Stimulated activated CD4-positive, alpha-beta T cell treated with anti-CD3 and anti-CD28 coated beads, TNF-alpha, amount 100 ng/mL, for 1 hour (primary cell): ENCODE measurements at places on chromosomes 1 and 21.

DNA sequence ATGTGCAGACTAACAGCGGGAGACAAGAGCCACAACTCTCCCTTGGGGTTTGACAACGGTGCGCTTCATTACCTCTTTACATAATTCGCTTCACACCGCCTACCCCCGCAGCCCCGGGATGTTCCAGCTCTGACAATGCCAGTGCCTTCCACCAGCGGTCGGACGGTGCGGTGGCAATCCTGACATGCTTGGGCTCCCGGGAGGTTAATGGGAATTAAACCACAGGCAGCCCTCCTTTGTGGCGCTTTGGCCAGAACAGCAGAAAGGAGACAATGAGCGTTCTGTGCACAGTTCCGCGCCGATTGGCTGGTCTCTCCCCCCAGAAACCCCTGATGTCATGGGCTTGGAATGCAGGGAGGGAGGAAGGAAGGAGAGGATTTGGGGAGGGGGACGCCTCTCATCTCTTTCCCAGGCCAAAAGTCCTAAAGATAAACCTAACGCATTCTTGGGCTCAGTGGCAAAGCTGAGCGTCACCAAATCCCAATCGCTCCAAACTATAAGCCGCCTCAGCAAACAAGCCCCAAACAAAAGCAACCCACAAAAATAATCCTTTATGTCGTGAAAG is 1.3 kb downstream of the CNN3 start:
- no peak for DNase-seq

DNA sequence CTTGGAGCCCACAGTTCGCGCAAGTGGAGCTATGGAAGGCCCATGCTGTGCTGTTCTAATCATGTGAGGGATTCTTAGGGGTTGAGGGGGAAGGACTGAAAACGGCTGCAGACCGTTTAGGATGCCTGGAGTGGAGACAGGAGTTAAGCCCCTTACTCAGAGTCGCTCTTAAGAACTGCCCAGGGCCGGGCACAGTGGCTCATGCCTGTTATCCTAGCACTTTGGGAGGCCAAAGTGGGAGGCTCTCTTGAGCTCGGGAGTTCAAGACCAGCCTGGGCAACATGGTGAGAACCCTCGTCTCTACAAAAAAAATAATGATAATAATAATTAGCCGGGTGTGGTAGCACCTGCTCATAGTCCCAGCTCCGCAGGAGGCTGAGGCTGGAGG is 1.1 kb downstream of the ZNF672 start:
- DNase-seq: no peak

- DNase-seq: peak; percentile 62
These were observed 35.2 kb downstream of the URB2 start for GRCh38 chr1:229661022-229661877.

- no peak for DNase-seq
These were observed 1.2 kb downstream of the LRP8 start for GRCh38 chr1:53326598-53327181.

DNA sequence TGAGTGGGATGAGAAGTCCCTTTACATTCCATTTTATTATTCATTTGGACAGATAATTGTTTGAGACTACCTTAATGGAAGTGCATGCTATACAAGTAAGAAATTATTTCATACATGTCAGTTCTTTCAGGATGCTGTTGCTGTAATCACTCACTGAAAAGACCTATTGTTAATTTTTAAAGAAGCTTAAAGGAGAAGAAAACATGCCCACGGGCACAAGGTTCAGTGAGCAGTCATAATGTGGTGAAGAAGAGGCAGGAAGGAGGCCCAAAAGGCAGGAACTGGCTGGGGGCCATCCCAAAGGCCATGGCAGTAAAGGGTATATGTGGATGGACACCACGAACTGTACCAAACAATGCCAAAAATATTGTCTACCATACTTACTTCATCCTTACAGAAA is 206.0 kb downstream of the LYPLAL1 start:
- no peak for DNase-seq

DNA sequence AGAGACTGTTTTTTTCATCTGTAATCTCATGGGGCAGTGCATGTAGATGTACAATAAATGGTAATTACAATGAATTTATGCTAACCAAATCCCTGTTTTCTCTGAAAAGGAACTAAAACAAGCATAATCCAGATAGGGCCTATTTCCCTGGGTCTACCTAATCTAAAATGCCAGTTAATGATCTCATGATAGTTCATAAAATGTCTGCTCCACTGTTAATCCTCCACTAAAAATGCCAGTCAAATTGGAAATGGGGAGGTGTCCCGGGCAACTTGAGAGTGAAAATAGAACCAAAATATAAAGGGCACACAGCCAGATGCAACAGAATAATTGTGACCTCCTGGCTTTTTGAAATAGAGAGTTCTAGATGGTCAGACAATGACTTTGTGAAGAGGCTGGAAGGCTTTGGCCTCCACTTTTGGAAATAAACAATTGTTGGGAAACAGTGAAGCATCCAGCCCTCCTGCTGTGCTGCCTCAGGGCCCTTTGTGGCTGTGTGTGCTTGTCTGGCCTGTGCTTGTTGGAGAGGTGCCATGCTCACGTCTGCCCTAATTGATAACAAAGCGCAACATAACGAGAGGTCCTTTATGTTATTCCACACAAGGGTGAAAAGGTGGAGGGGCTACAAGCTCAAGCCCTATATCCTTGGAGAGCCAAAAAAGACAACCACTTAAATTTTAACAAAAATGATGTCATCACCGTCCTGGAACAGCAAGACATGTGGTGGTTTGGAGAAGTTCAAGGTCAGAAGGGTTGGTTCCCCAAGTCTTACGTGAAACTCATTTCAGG is 97.7 kb downstream of the ATP5PO start:
- DNase-seq: no peak

GRCh38 chr1:167927046-167927754 is 9.3 kb upstream of the DCAF6 start:
- no peak for DNase-seq

DNA sequence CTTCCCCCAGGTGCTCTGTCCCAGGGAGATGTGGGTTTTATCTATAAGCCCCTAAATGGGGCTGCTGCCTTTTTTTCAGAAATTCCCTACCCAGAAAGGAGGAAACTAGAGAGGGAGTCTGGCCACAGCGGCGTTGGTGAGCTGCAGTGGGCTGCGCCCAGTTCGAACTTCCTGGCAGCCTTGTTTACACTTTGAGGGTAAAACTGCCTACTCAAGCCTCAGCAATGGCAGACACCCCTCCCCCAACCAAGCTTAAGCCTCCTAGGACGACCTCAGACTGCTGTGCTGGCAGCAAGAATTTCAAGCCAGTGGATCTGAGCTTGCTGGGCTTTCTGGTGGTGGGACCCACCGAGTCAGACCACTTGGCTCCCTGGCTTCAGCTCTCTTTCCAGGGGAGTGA is 46.2 kb upstream of the PAPPA2 start:
- no peak for DNase-seq

DNA sequence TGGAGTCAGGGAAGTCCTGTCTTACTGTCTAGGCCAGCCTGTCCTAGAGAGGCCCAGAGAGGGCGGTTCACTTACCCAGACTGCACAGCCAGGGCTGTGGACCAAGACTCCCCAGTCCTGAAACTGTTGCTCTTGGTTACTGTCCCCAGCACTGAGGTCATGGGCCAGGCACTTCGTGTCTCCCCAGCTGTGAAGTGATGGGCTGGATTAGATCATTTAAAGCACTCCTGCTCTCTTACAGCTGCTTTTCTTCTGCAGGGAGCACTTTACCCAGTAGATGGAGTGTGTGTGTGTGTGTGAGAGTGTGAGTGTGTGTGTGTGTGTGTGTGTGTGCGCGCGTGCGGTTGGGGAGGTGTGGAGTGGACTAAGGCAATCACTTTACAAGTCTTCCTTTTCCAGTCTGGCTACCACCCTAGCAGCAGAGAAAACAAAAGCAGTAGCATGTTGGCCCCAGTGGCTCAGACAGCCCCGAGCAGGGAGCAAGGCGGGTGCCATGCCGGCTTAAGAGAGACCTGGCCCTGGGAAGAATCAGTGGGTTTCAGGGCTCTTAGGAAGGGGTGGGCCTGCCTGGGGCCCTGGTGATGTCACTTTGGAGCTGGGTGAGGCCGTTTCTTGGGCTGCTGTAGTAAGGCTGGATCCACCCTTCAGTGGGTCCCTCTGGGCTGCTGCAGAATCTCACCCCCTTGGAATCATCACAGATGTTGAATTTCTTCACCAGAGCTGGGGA is 2.4 kb downstream of the SPSB1 start:
- DNase-seq: no peak

DNA sequence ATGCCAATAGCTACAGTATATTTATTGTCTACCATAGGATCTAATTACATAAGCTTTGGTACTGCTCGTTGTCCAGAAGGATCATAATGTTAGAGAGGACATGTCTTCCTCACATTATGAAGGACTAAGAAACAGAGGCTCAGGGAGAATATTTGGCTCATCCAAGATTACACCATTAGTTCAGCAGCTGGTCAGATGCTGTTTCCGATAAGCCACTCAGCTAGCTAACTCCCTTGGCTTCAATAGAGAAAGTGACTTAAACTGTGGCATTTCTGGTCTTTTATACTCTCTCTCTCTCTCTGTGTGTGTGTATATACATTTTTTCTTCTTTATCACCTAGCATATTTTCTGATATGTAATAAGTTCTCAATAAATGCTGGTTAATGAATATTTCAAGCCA is 70.4 kb downstream of the DDR2 start:
- no peak for DNase-seq

- DNase-seq: no peak
These were observed 27.5 kb downstream of the ATP1B1 start for GRCh38 chr1:169133801-169134502.

DNA sequence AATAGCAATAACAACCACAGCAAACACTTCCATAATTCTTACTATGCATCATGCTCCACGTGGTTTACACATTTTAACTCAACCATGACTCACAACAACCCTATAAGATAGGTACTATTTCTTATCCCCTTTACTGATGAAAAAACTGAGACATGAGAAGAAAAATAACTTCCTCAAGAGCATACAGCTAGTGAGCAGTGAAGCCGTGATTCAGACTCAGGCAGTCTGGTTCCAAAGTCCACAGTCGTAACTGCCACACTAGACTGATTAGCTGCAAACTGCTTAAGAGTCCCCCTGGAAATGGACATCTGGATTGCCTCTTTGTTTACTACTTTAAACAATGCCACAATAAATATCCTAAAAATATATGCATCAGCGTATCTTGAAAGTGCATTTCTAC is 55.7 kb downstream of the PLD5 start:
- no peak for DNase-seq

GRCh38 chr1:162206749-162207635 is 137.5 kb downstream of the NOS1AP start:
- DNase-seq: no peak

DNA sequence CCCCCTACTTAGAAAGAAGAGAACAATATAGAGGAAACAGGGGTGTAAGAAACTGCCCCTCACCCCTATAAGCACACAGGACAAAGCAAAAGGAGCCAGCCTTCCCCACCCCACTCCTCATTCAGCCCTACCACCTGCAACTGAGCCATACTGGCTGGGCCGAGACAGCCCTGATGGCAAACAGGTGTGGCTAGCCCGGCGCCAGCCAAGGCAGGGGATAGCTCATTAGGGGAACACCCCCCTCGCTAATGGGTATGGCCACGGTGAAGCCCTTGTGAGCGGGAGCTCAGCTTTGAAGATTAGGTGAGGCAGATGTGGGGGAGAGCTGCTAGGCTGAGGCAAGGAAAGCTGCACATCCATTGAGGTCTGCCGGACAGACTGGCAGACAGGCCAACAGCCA is 65.5 kb downstream of the ERI3 start:
- DNase-seq: no peak

GRCh38 chr1:218207194-218207593 is 77.9 kb upstream of the RRP15 start:
- DNase-seq: no peak

DNA sequence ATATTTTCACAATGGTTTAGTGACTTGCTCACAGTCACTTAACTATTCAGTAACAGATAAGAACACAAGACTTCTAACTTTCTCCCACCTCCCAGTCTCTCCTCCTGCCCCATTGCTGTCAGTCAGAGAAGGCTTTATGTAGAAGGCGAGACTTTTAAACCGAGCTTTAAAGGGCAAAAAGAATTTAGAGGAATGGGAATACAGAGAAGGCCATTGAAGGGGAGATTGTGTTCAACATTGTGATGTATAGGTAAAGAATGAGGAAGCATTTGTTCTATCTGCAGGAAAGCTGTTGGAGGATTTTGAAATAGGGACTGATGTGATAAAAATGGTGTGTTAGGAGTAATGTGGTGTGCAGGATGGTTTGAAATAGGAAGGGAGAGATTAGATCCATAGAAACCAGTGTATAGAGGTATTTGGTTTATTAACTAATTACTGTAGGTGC is 7.3 kb downstream of the POU2F1 start:
- DNase-seq: no peak

DNA sequence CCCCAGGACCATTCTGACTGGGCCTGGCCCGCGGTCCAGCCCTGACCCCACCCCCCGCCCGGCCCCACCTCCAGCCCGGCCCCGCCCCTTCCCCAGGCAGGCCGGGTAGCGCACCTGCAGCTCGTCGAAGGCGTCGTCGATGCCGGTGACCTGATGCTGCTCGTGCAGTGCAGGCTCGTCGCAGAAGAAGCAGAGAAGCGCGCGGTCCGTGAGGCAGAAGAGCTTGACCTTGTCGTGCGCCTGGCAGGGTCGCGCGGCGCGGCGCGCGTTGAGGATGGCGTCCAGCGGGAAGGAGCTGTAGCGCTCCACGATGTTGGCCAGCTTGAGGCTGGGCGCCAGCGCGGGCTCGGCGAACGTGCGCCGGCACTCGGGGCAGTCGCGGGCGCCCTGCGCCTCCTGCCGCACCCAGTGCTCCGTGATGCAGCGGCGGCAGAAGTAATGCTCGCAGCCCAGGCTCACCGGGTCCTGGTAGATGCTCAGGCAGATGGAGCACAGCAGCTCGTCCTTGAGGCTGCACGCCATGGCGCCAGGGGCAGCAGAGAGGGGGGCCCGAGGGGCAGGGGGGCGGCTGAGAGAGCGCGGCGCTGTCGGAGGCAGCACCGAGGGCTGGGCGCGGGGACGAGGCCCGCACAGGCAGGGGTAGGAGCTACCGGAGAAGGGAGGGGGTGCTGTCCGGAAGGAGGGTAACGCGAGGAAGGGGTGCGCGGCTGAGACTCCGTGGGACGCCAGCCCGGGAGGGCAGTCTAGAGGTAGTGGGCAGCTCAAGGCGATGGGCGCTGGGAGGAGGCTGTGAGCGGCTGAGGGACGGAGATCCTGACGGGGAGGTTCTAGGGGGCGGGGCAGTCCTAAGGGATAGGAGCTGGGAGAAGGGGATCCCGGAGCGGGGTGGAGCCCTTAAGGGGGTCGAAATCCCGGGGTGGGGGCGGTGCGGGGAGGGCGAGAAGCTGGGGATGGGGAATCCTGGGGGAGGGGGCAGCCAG is 642 bp downstream of the TRIM62 start:
- no peak for DNase-seq
